DMS153 (cell line): ENCODE measurements at places on chromosomes 12 and 14.

- no peak for DNase-seq
Observed at GRCh38 chr14:93967637-93968250, 8.6 kb downstream of the ASB2 start.

GRCh38 chr12:28506271-28506670 is 316.0 kb downstream of the CCDC91 start:
- DNase-seq: no peak

GRCh38 chr14:65035049-65035448 is 48.4 kb downstream of the FNTB start:
- DNase-seq: no peak

DNA sequence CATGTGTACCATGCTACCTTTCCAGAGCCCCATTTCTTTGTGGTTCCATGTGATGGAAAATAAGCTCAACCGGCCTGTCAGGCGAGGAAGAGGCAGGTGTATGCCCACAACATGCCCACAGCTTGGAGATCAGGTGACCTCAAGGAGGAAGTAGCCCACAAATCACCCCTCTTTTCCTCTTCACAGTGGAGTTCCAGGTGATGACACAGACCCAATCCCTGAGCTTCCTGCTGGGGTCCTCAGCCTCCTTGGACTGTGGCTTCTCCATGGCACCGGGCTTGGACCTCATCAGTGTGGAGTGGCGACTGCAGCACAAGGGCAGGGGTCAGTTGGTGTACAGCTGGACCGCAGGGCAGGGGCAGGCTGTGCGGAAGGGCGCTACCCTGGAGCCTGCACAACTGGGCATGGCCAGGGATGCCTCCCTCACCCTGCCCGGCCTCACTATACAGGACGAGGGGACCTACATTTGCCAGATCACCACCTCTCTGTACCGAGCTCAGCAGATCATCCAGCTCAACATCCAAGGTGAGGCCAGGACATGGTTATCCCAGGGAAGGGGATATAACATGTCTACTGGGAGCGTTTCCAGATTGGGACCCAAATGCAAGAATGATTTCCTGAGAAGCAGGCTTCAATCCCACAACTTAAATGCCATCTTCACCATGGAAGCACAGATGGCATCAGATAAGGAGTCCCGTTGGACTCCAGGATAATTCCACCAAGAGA is 5.5 kb downstream of the TAPBPL start:
- no peak for DNase-seq

DNA sequence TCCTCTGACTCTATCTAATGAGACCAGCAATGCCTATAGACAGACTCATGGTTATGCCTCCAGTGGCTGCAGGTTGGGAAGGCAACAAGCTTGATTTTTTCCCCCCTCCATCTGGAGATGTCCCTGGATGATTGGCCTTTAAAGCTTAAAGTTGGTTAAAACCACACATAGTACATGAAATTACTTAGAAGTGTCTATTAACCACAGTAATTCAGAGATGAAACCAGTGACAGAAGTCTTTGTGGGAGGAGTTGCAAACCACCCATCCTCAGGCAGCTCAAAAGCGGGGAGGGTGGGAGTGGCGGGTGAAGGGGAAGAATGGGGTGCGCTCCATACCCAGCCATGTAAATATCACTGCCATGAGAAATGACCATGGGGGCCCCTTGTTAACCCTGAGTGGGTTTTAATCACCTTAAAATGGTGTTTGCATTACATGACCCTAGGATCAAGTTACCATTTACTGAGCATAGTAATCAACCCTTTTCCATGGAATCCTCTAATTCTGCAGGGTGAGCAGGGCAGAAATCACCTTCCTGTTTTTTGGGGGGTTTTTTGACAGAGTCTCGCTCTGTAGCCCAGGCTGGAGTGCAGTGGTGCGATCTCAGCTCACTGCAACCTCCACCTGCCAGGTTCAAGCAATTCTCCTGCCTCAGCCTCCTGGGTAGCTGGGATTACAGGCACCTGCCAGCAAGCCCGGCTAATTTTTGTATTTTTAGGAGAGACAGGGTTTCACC is 133.5 kb downstream of the FOXN3 start:
- DNase-seq: no peak

DNA sequence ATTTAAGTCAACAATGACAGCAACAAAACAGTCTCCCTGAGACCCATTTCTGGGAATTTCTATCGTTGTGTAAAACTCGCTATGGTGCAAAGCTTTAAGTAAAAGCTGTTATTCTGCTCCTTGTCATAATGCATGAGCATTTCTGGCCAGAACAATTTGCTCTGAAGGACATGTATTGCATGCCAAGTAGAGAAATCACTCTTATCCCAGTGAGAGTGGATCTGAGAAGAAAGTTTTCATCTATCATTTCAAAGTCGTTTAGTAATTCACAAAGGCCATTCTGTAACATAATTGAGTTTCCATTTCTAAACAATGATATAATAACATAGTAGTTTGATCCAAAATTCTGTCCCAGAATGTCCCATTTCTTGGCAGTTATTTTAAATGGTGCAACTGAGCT is 86.6 kb downstream of the TBC1D30 start:
- DNase-seq: no peak

GRCh38 chr14:59869381-59870255 is 958 bp downstream of the RTN1 start:
- no peak for DNase-seq

DNA sequence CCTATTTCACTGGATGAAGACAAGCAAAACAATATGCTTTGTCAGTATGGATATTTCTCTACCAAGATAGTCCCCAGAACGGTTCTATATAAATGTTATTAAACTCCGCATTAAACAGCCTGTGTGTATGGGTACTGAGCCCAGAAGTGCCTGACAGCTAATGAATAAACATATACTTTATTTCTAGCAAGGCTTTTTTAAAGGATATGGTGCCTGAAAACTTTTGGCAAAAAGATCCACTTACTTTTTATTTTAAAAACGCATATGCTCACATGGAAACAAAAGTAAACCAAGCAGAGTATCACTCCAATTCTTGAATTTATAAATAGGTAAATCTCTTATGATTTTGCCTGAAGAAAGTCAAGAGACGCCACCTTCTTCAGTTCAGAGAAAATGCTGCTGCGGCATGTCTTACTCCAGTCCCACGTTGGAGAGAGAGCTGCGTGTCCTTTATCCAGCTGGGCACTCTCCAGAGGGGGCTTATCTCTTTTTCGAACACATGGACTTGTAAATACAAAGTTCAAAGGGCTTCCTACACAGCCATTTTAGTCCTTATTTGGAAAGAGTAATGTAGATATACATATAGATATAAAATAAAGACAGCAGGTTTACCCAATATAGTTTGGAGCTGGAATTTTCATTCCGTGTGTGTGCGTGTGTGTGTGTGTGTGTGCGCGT is 264.2 kb downstream of the ADAMTS20 start:
- DNase-seq: no peak

DNA sequence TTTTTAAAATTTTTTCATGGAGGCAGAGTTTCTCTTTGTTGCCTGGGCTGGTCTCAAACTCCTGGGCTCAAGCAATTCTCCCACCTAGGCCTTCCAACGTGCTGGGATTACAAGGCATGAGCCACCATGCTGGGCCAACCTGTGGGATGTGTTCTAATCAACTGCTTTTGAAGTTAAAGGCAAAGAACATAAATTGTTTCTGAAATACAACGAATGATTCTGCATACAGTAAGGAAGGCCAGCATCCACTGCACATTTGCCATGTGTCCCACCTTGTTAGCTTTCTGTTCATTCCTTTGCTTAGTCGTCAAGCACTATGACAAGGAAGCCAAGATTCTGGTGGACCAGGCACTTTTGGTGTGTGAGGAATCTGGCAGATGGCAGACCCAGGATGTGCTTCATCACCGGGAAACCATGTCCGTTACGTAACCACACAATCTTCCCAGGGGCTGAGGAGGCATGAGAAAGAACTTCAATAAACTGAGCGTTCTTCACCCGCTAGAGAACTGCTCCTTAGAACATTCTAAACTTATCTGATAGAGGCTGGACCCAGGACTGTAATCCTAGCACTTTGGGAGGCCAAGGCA is 24.5 kb downstream of the MOK start:
- no peak for DNase-seq

GRCh38 chr14:20110438-20110837 is at the start of gene OR4K17:
Gene OR4K17, plus strand, starts transcription at chr14:20110739. Its CDS starts 6,761 bp downstream, at chr14:20117500.
- no peak for DNase-seq

DNA sequence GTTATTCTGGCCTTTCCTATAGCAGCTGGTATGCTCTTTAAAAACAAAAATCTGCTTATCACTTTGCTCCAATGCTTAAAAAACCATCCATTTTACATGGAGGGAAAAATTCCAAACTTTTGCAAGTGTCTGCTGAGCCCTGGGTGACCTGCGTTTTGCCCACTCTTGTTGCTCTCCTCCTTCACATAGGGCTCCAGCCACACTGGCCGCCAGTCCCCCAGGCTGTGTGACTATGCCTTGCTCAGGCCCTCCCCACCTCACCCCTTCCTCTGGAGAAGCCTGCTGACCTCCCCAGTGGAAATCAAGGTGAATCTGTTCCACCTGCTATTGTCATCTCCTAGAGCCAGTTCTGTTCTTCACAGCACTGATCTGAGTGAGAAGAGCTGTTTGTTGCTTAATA is 126.9 kb downstream of the SLC25A47 start:
- DNase-seq: no peak

- DNase-seq: no peak
Observed at GRCh38 chr12:3622822-3623690, 129.9 kb downstream of the CRACR2A start.

- no peak for DNase-seq
Observed at GRCh38 chr14:72682188-72682587, 211.7 kb downstream of the DPF3 start.

- DNase-seq: peak; percentile 48
Observed at GRCh38 chr12:24488091-24488596, 460.8 kb downstream of the BCAT1 start.

DNA sequence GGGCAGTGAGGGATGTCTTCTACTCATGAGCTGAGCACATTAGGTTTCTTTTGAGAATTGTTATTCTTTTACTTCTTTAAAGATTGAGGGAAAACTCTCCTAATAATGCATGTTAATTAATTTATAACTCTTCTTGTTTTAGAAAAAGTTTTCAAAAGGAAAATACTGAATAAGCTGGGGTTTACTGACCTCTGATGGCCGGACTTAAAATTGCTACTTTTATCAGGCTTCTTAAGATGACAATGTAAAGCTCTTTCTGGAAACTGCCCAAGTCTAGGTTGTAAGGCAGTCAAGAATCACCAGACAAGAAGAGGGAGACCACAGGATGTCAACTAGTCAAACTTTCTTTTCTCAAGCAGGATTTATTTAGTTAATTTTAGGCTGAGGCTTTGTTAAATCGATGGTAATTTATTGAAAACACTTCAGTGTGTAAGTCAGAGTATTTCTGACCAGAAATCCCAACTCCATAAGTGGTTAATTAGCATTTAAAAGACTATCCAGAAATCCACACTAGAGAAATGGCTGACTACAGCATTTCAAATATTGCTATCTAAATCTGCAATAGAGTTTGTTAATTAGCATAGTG is 82.1 kb downstream of the AVPR1A start:
- DNase-seq: no peak

- DNase-seq: no peak
Observed at GRCh38 chr12:77891518-77892147, 60.9 kb downstream of the NAV3 start.

- DNase-seq: no peak
Observed at GRCh38 chr12:122866950-122867607, 28.8 kb downstream of the VPS37B start.

DNA sequence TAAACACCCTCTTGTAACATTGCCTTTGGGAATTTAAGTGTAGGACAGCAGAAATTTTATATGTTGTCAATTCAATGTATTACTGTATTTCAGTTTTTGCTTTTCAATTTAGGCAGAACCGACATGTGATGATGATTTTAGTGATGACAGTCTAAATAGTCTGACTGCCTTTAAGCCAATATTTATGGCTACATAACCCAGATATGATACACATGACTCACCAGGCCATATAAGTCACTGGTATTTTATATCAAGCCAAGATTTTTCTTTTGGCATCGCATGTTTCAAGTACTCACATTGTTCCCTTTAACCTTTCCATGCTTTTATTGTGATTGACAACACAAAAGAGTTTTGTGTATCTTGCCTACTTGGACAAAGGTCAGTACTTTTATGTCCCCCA is 13.6 kb upstream of the PPM1A start:
- DNase-seq: no peak

DNA sequence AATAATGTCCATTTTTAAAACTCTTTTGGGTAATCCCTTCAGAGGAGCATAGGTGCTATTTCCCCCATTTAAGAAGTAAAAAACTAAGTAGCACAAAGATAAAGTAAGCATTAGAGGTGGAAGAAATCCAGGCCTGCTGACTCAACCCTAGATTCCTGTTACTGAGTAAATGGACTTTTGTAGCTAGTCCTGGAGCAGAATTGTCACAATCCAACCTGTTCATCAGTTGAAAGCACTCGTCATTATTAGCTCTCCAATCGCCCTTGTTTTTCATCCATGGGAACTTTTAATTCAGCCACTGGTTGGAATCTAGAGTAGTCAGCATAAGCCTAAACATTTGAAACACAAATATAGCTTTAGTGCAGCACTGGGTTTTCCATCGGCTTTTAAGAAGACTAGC is 139.5 kb upstream of the AMIGO2 start:
- no peak for DNase-seq

- DNase-seq: no peak
Observed at GRCh38 chr12:115758877-115759620, 518.4 kb downstream of the MED13L start.

GRCh38 chr12:105676694-105677093 is 346.2 kb downstream of the C12orf75 start:
- DNase-seq: peak; percentile 80

- DNase-seq: no peak
Observed at GRCh38 chr14:101457936-101458740, 103.2 kb upstream of the DIO3 start.
